ENCODE measurements at places on chromosomes 2 and 18. TPM values are rescaled to one million over a fixed set of nuclear protein-coding genes. Genes with fewer than 3 reads are reported as not detected.

DNA sequence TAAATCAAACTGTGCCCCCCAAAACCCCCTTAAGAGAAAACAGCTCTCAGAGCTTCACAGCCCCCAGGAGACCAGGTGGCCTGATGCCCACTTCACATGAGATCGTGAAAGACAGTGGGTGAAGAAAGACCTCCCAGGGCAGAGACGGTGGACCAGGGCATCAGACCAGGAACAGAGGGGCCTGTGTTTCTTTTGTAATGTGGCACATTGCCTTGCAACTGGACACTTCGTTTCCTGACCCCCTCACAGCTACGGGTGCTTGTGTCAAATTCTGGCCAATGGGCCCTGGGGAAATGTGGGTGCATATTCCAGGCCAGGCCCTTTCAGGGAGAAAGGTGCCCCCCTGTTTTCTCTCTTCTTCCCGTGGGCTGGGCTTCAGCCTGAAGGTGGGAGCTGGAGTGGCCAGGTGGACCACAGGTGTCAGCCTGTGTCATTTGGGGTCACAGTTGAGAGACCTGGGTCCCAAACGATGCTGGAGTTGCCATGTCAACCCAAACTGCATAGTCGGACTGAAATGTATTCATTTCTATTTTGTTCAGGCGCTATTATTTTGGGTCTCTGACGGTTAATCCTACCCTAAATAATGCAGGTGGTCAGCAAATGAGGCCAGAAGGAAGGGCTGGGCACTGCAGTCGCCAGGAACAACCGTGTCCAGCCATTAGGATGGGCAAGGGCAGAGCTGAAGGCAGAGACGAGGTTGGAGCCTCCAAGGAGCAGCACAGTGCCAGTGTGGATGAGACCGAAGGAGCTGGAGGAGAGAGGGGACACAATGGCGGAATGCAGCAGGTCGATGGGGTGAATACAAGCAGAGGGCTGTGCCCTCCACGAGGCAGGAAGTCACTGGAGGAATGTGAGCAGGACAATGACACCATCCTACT is 338.2 kb downstream of the EIPR1 start:
- no peak overlapping the region for H3K27ac ChIP-seq
- H3K36me3 ChIP-seq, result no peaks in the 10 kb centered on the region
- H3K27me3 ChIP-seq, result no peaks in the 10 kb centered on the region
- no peaks in the 10 kb centered on the region for H3K4me1 ChIP-seq

The CIAO1 gene
- total RNA-seq, result 60.3 TPM

DNA sequence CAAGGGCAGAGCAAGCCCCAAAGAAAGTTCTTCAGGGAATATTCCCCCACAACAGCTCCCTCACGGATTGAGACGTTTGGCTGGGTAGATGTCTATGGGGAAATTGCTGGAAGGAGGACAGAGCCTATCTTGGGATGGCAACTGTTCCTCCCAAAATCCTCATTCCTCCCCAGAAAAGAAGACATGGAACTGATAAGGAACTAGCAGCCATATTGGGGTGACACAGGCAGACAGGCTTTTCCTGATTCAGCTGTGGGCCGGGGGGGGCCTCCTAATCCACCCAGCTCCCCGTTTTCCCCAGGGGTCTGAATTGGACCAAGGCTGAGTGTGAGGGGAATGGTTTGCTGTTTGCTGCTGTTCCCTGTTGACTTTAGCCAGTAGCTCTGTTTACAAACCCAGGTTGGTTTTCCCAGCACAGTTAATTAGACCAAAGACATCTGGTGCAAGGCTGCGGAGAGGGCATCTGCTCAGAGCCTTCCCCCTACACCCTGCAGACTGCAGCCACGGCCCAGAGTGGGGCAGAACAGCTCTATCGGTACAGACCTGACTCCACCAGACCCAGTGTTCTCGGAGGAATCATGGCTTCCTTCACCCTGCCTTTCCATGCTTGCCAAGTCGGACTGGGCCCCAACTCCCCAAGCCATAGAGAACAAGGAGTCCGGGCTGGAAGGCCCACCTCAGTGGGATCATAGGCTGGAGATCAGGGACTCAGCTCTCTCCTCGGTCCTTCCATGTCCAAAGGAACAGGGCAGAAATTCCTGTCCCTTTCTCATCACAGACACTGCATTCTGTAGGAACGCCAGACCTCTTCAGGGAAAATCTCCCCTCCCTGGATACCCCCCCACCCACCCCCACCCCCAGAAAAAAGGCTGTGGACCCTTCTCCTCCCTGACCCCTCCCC is 1.7 kb upstream of the PKDCC start:
- no peaks in the 10 kb centered on the region for H3K36me3 ChIP-seq
- no peak for DNase-seq
- peaks cover 21% of the 10 kb centered on the region for H3K27me3 ChIP-seq
- no peak overlapping the region for H3K27ac ChIP-seq
- no peak overlapping the region for H3K4me3 ChIP-seq
- H3K4me1 ChIP-seq, result peaks cover 10% of the 10 kb centered on the region

DNA sequence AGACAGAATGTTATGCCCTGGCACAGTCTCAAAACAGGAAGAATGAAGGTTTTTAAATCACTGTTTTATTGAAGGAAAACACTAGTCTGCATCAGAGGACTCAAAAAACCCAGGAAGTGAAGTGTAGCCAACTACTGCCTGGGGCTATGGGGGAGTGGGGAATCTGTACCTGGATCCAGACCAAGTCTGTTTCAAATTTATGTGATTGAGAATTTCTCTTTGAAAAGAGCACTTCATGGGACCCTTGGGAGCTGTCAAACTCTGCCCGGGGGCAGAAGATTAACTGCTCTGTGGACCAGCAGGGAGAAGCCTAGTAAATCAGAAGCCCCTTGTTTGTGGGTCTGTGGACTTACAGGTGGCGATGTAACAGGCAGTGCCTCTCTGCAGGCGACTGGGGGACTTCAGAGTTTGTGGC is 45.3 kb upstream of the TANC1 start:
- no peak overlapping the region for H3K4me3 ChIP-seq
- no peak for DNase-seq
- no peak overlapping the region for H3K27ac ChIP-seq
- H3K36me3 ChIP-seq, result no peaks in the 10 kb centered on the region

GRCh38 chr2:240581811-240582210 is 4.7 kb upstream of the CAPN10 start:
- H3K27me3 ChIP-seq, result no peaks in the 10 kb centered on the region
- peaks cover 44% of the 10 kb centered on the region for H3K4me1 ChIP-seq
- H3K4me3 ChIP-seq, result no peak overlapping the region
- H3K36me3 ChIP-seq, result peaks cover 11% of the 10 kb centered on the region
- no peak for DNase-seq

- no peak for DNase-seq
- H3K27ac ChIP-seq, result no peak overlapping the region
- no peaks in the 10 kb centered on the region for H3K36me3 ChIP-seq
Measured at GRCh38 chr2:122530814-122531213, 775.4 kb downstream of the TSN start.

- no peaks in the 10 kb centered on the region for H3K36me3 ChIP-seq
- DNase-seq, result no peak
- H3K27ac ChIP-seq, result no peak overlapping the region
- no peaks in the 10 kb centered on the region for H3K4me1 ChIP-seq
- no peaks in the 10 kb centered on the region for H3K27me3 ChIP-seq
- H3K4me3 ChIP-seq, result no peak overlapping the region
Measured at GRCh38 chr2:158998551-158999248, 30.3 kb downstream of the TANC1 start.

The MPP4 gene
- not detected for total RNA-seq

Measured in CD4-positive, CD25-positive, alpha-beta regulatory T cell (primary cell).